Stimulated activated CD4-positive, alpha-beta T cell treated with anti-CD3 and anti-CD28 coated beads, Interleukin-15, amount 100 ng/mL, for 24 hours (primary cell): ENCODE measurements at places on chromosomes 5 and 9.

DNA sequence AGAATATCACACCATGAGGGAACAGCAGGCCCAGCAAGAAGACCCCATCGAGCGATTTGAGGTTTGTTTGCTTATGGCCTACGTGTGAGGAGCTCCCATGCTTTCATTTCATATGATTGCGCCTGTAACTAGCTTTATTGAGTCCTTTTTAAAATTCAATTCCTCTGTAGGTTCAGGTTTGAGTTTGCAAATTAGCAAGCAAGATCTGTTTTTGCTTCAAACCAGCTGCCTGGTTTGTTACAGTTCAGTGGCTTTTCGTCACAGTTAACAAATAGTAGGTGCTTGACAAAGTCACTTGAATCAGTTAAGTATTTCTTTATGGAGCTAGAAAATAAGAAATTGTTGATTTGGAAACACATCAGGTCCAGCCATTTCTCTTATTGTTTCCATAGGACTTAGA lies 56.3 kb downstream of the GPR21 start:
- no peak for DNase-seq

GRCh38 chr5:108797396-108797795 lies 49.7 kb downstream of the FER start:
- no peak for DNase-seq

DNA sequence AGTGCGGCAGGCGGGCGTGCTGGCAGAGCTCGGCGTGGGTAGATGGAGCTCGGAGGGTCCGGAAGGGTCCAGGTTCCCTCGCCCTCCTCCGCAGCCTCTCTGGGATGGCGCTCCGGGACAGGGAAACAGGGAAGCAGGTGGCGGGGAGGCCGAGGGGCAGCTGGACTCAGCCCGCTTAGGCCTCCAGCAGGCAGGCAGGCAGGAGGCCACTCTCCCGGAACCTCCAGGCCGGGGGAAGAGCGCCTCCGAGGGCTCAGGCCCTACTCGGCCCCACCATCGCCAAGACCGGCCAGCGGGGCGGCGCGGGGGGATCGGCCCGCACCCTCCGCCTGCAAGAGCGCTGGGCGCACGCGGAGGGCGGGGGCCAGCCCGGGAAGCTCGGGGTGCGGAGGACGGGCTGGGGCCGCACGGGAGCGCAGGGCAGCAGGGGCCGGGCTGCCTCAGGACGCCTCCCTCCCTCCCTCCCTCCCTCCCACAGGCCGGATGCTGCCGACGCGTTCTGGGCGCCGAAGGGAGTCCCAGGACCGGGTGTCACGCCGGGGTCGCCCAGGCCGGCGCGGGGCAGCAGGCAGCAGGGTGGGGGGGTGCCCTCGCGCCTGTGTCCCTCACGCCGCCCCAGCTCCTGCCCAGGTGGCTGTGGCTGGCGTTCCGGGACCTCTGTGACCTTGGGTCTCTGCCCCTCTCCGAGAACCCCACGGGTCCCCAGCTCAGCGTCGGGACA lies 977 bp downstream of the MGAT4B start:
- DNase-seq, result peak; percentile 62

- no peak for DNase-seq
Measured at GRCh38 chr5:82862261-82862660, 214.9 kb downstream of the TMEM167A start.

DNA sequence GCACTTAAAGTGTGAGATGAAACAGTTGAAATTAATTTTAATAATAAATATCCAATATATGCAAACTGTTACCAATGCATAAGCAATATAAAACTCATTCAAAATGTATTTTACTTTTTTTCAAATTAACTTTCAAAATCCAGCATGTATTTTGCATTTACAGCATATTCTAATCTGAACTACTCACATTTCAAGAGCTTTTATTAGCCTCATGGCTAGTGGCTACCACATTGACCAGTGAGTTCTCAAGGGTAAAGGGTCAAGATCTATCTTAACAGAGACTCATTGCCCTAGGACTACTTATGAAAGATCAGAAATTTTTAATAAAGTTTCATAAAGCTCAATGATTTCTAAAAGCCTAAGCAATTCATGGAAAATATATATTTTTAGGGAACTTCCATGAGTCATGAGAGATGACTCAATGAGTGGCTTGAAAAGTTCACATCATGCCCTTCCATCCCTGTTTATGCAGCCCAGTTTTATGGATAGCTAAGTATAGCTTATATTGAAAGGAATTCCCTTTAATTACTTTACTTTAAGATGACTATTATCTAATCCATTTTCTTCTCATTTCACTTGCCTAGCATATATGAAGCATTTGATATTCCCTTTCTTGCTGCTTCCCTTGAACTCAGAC lies 608.6 kb downstream of the SLCO4C1 start:
- DNase-seq, result no peak

- no peak for DNase-seq
Measured at GRCh38 chr9:131198041-131198715, 72.8 kb downstream of the NUP214 start.

- peak; percentile 23 for DNase-seq
Measured at GRCh38 chr5:16791036-16791705, 144.9 kb downstream of the MYO10 start.

- peak; percentile 59 for DNase-seq
Measured at GRCh38 chr5:172178991-172179989, 8.7 kb downstream of the STK10 start.

- no peak for DNase-seq
Measured at GRCh38 chr5:55623789-55624188, 88.3 kb downstream of the SLC38A9 start.

- no peak for DNase-seq
Measured at GRCh38 chr5:28132151-28132550, 1093.8 kb upstream of the CDH9 start.

- no peak for DNase-seq
Measured at GRCh38 chr9:108163321-108164005, 673.9 kb upstream of the KLF4 start.

- no peak for DNase-seq
Measured at GRCh38 chr5:45402804-45403455, 293.2 kb downstream of the HCN1 start.

GRCh38 chr5:76403766-76404222 lies 709 bp downstream of the IQGAP2 start:
- DNase-seq, result peak; percentile 73
